T-helper 1 cell (primary cell): ENCODE measurements at places on chromosomes 11 and 22.

GRCh38 chr11:27174672-27175210, 134.1 kb downstream of the BBOX1 start:
- DNase-seq, result no peak

DNA sequence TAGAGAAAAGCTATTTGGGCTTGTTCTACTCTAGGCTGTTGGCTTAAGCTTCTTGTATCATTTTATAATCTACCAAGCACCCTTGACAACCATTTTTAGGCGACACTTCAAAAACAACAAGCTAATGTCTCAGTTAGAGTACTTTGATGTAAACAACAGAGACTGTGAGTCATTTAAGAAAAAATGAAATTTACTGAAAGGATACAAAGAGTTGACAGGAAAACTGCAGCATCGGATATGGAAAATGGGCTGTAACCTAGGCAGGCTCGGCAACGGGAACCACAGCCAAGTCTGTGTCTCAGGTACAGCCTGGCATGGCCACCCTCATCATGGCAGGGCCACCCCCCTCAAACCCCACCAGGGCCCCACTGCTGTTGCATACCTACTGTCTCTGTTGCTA, 4.4 kb upstream of the RNF169 start:
- no peak for DNase-seq

- DNase-seq, result no peak
Observed at GRCh38 chr11:16001899-16002426, 354.4 kb downstream of the SOX6 start.

DNA sequence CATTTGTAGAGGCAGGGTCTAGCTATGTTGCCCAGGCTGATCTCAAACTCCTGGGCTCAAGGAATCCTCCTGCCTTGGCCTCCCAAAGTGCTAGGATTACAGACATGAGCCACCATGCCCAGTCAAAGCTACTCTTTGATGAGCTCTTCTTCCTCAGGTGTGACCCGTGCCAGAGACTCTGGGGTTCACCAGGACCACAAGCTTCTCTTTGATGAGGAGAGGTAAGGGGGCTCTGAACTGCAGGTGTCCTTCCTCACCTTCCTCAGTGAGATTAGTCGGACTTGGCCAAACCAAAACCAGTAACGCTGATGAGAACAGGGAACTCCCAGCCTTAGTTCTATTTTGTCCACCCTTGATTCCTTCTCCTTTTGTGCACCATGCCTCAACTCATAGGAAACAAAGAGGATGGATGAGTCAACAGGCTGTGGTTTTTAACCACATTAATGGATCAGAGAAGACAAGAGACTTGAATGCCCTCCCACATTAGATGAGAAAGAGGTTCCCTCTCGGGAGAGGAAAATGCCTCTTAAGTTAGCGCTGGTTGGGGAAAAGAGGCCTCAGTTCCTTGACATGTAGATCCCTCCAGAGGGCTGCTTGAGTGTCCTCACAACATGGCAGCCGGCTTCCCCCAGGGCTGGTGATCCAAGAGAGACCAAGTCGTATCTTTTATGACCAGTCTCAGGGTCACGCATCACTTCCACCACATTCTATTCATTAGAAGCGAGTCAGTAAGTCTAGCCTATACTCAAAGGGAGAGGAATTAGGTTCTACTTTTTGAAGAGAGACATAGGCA, 25.7 kb upstream of the CTR9 start:
- no peak for DNase-seq

GRCh38 chr11:63445118-63445517, 45.8 kb downstream of the PLAAT5 start:
- no peak for DNase-seq

DNA sequence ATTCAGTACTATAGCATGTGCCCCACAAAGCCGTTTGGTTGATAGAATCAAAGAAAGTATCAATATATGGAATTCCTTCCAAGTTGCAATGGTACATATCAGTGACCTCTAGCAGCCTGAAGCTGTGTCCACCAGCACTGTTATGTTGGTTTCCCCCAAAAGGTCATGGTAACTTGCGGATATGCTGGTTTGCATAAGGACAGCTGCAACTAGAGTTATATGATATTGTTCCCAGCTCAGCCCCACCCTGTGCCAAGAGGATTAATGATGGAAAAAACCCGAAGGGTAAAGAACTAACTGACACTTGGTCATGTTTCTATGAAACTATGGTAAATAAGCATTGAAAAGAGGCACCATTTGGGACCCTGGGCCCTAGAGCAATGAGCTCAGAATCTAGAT, 93.5 kb downstream of the PDHX start:
- DNase-seq, result no peak

DNA sequence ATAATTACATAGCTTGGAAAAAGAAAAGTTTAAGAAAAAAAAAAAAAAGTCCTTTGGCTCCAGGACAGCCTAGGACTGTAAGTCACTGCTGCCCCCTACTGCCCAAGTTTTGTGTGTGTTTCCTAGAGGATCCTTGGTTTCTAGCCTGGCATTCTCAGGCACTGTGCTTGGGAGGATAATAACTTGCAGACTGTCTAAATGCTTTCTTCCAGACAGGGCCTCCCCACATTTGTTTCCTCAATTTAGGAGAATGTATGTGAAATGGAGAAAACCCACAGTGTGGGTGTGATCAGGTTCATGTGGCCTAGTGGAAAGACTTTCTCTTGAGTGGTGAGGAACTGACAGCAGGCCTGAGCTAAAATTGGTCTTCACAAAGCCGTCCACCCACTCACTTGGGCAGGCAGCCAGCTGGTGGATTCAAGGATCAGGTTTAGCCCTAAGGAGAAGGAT, 191.0 kb downstream of the NAV2 start:
- DNase-seq, result peak; percentile 25

GRCh38 chr11:3224401-3225057, 5.9 kb upstream of the MRGPRG start:
- no peak for DNase-seq

- no peak for DNase-seq
Observed at GRCh38 chr11:5809122-5809519, 397 bp downstream of the OR52N2 start.

DNA sequence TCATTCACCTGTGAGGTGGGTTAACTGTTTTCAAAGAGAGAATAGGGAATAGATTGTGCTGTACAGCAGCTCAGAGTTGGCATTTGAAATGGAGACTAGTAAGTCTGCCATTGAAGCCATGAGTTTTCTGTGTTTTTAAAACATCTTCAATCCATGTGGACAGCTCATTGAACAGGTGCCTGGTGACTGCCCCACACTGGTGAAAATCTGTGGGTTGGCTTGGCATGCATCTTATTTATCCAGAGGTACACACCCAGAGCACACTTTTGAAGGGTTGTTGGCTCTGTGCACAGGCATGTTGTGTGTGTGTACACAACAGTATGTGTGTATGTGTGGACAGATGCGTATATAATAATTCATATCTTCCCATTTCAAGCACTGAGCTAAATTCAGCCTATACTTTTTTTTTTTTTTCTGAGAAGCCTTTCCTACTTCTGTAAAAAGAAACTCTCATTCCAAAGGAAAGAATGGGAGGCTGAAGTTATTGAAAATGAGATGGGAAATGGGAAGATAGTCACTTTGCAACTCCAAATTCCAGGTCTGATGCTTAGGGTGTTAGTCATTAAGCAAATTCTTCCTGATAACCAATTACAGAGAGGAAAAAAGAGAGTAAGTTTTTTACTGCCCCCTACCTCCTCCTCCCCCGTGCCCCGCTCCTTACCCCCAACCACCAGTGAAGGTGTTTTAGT, 7.0 kb upstream of the LYVE1 start:
- DNase-seq, result no peak

GRCh38 chr11:8025816-8026215, 38.7 kb downstream of the EIF3F start:
- DNase-seq, result no peak

DNA sequence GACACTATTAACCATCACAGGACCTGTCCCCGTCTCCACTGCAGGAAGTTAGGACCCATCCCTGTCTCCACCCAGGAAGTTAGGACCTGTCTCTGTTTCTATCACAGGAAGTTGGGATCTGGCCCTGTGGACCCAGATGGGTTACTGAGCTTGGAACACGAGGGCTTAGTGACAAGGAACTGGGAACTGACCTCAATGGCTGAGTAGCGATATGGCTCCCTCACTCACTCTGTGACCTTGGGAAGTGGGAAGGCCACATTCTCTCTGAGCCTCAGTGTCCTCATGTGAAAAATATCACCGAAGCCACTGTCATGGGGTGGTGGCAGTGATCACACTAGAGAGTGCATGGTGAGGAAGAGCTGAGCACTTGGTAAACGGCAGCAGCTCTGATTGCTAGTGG, 59.4 kb downstream of the FBLN1 start:
- DNase-seq, result no peak

DNA sequence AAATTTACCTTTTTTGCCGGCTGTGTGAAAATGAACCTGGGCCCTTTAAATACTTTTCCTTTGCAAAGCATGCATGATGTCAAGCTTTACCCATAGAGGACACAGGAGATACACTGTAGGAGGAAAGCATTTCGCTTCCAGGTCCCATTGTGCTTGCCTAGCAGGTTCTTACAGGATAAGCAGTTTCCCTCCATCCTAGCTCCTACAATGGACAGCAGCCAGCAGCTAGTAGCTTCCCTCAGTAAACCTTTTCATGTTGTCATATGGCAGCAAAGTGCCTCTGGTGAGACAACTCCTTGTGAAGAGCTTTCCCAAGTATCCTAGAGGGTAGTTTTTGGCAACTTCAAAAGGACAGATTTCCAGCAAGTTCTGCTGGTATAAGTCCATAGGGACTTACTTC, 78.4 kb downstream of the RBFOX2 start:
- no peak for DNase-seq

GRCh38 chr11:85813721-85814120, 2.8 kb upstream of the SYTL2 start:
- DNase-seq, result no peak

- no peak for DNase-seq
Observed at GRCh38 chr11:63592975-63593395, 21.2 kb downstream of the PLAAT3 start.

- DNase-seq, result no peak
Observed at GRCh38 chr11:62012832-62013461, 45.5 kb upstream of the FTH1 start.

- no peak for DNase-seq
Observed at GRCh38 chr11:131136486-131136885, 220.2 kb upstream of the SNX19 start.

- DNase-seq, result no peak
Observed at GRCh38 chr22:18073467-18073866, 4.3 kb upstream of the PEX26 start.

GRCh38 chr11:86108191-86108590, 39.3 kb upstream of the PICALM start:
- DNase-seq, result no peak

DNA sequence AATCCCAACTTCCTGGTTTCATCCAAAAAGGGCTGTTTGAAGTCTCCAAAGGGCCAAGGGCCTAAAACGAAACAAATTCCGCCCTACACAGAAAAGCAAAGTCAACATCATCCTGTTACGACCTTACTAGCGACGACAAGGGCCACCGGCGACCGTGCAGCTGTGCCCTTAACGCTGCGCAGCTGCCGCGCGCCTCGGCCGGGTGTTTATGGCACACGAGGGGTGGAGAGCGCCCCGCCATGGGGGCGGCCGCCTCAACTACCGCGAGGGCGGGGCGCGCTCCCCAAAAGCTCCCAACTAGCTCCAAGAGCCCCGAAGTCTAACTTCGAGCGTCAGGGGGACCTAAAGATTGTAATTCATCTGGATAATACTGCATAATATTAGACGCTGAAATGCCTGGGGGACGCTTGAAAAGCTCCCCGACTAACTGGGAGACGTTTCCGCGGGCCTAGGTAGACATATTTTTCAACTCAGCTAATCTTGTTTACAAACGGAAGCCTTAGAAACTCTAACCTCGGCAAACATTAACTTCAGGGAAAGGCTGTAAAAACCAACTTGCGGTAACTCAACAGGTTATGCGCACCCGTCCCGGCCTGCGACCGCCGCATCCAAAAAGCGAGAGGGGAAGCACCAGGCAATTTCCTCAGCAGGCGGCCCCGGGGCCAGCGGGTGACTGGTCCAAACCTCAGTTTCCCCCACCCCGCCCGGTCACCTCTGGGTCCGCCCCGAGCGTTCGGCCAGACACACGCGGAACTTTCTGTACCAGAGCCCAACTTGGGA, 694 bp downstream of the TMEM123 start:
- peak; percentile 74 for DNase-seq

DNA sequence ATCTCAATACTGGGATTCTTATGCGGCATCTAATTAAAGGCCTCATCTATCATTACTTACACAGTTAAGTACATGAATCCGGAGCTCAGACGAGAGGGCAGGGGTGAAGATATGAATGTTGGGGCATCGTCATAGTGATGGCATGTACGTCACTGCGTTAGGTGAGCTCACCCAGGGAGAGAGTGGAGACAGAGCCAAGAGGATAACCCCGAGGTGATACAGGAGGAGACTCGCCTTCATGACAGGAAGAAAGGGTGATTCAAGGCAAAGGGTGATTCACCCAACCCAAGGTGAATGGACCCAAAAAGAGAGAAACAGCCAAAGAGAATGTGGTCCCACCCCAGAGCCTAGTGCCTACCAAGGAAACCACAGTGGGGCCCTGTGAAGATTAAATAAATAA, 132.9 kb upstream of the BLID start:
- no peak for DNase-seq

GRCh38 chr11:46309814-46310259, 32.4 kb downstream of the CREB3L1 start:
- DNase-seq, result no peak

DNA sequence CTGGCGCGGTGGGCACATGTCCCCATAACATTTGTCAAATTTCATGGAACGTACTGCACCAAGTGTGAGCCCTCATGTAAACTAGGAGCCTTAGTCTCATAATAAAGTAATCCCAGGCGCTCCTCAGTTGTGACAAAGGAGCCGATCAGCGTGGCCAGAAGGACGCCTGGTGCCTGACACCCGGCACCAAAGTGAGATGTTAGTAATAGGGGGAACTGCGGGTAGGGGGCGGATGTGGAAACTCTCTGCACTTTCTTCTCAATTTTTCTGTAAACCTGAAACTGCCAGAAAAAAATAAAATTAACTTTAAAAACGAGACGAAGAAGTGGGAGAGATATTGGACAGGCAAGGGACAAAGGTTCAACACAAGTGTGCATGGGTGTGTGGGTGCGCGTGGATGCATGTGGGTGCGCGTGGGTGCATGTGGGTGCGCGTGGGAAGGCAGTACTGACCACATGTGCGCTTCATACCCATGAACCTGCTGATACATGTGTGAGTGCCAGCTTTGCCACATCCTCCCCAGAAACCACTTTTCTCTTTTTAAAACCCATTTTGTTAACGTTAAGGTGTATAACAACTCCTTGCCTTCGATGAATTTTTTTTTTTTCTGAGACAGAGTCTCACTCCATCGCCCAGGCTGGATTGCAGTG, 55.4 kb upstream of the LINC01488 start:
- no peak for DNase-seq
